ENCODE measurements at places on chromosomes 3 and 15.

DNA sequence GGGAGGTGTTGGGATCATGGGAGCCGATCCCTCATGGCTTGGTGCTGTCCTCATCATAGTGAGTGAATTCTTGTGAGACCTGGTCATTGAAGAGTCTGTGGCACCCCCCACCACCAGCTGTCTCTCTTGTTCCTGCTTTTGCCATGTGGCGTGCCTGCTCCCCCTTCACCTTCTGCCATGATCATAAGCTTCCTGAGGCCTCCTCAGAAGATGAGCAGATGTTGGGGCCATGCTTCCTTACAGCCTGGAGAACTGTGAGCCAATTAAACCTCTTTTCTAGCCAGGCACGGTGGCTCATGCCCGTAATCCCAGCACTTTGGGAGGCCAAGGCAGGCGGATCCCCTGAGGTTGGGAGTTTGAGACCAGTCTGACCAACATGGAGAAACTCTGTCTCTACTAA is 37.0 kb upstream of the CGNL1 start:
- DNase-seq = no peak

GRCh38 chr3:197673170-197673569 is 63.5 kb downstream of the RUBCN start:
- no peak for DNase-seq

DNA sequence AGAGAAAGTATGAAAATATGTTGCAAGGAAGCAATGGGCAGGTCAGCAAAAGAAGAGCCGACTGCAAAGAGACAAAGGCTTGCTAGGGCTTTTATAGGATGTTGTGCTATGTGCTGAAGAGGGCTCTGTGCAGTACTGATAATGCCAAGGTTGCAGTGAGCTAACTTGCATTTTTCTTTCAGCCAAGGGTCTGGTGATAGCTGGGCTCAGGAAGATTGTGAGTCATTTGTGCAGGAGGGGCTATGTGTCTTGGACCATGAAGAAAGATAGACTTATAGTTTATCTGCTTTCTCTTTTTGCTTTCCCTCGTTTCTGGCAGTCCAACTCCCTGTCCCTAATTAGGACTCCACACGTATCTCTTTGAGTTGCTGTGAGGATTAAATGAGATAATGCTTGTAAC is 64.5 kb upstream of the LRIG1 start:
- no peak for DNase-seq

GRCh38 chr3:141913150-141913811 is 36.8 kb downstream of the ATP1B3 start:
- DNase-seq = no peak

DNA sequence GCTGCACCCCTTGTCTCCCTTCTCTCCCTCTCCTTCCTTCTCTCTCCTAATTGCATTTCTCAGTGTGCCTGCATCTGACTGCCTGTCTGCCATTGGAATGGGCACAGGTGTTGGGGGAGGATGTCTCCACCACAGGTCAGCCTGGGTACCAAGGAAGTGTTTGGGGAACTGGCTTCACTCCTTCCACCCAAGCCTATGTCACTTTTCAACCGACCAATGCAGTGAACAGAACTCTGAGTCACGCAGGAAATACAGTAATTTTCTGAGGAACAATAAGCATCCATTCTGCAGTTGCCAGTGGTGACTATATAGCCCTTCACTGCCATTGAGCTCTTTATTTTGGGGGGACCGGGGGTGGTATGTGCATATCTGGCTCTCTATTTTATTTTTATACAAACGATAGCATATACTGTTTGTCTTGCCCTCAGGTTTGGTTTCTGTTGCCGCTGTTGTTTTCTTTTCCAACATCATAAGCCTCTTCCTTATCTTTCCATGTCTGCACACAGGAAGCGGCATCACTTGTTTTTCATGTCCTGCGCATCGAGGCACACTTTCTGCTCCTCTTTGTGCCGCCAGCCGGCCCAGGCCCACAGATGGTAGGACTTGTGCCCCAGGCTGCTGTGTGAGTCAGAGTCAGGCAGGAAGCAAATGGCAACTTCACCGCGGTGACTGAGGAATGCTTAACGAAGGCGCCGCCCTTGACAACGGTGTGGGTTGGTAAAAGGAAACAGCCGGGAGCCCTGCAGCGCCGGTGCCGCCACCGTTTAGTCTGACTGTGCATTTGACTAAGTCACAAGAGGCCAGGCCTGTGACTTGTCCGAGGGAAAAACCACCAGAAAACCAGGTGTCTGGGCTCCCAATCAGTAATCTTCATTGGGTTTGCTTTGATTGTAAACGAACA is 21.1 kb upstream of the CDCP1 start:
- DNase-seq = no peak

DNA sequence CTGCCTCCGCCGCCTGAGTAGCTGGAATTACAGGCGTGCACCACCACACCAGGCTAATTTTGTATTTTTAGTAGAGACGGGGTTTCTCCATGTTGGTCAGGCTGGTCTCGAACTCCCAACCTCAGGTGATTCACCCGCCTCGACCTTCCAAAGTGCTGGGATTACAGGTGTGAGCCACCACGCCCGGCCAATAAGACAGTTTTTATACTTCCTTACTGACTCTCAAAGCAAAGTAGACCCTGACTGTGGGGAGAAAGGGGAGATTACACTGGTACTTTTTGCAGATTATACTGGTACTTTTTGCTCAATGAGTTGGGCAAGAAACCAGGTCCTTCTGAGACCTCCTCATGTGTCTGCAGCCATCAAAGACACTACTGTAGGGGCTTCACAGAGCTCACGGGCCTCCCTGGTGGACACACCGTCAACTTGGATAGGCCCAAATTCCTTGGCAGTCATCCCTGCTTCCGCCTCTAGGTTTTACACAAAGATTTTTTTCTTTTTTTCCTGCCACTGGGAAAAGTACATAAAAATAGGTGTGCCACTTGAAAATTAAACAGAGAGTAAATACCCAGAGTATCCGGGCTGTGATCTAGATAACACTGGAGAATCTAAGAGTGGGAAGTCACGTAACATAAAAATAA is 143.3 kb upstream of the WNT5A start:
- DNase-seq = no peak

GRCh38 chr3:180755556-180755955 is 76.3 kb upstream of the CCDC39 start:
- DNase-seq = no peak

GRCh38 chr3:168249205-168249549 is 153.5 kb upstream of the GOLIM4 start:
- no peak for DNase-seq

- peak; percentile 8 for DNase-seq
Observed at GRCh38 chr15:58269455-58270414, 131.6 kb downstream of the AQP9 start.

GRCh38 chr3:34035775-34036174 is 237.3 kb downstream of the PDCD6IP start:
- no peak for DNase-seq

GRCh38 chr3:59374091-59374817 is 324.4 kb upstream of the CFAP20DC start:
- no peak for DNase-seq

DNA sequence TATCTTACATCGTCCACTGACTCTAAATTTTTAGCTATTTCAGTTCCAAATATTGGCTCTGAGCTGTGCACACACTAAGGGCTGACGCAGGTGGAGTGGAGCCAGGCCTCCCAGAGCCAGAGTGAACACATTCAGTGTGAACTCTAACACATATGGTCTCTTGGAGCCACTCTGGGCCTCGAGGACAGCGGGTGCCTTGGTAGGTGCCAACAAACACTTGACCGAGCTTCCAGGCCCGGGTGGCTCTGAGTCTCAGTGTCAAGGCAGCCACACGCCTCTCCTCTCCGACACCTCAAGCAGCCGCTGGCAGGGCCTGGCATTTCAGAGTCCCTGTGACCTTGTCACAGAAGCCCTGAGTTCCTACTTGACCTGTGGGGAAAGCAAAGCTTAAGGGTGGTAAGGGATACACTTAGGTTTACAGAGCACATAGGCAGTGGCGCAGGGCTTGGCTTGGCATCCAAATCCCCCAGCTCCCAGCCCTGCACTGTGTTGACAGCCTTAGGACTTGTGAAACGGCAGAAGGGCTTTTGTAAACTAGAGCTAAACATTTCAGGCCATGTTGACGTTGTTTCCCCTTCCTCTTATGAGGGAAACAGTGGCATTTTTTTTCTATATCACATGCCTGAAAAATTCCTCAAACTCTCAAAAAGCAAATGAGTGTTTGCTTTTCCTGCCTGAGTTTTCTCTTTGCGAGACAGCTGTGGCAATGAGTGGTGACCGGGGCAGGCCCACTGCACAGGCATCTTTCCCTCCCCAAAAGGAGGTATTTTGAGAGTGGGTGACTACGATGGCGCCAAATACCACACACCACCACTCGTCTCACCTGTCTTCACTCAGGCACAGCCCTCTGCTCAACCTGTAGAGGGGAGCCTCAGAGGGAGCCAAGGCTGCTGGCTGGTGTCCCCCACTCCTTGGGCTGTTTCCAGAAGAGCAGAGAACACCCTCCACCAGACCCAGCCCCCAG is 60.8 kb downstream of the DAPK2 start:
- no peak for DNase-seq

DNA sequence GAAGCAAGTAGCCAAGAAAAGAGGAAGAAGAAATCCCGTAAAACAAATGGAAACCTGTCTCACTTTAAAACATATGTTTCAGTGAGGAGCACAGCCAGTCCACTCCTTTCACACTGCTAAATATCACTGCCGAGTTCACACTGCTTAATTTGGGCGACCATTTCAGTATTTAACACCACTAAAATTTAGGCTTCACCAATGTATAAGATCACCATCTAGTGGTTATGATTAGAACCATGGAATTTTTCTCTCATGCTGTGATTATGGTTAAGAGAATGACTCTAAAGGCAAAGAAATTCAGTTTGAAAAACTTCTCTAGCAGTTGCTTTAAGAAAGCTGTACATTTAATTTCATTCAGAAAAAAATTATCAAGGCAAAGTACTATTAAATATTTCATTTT is 16.6 kb downstream of the SLC4A7 start:
- DNase-seq = no peak

GRCh38 chr15:60444289-60444912 is 34.5 kb downstream of the ICE2 start:
- no peak for DNase-seq

- no peak for DNase-seq
Observed at GRCh38 chr15:79195802-79196201, 86.7 kb upstream of the ANKRD34C start.

DNA sequence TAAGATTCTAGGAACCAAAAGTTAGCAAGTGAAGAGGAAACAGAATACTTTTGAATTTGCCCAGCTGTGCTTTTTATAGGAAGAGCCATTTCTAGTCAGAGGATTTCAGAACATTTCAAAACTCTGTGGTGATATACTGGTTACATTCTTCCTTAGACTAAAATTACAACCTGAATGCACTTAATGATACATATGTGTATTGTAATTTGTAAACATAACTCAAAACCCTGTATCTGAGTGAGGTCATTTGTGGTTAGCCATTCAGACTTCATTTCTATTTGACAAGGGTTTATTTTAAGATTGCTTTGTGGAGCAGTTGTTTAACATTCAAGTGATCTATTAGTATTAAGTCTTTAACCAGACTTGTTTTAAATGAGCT is 59.4 kb upstream of the TRIM71 start:
- DNase-seq = no peak

- DNase-seq = no peak
Observed at GRCh38 chr3:70387889-70388288, 75.5 kb upstream of the MDFIC2 start.

- no peak for DNase-seq
Observed at GRCh38 chr3:30753766-30754165, 140.7 kb downstream of the GADL1 start.

- no peak for DNase-seq
Observed at GRCh38 chr3:192212335-192212734, 515.0 kb downstream of the FGF12 start.

GRCh38 chr3:150682824-150683223 is 20.9 kb downstream of the ERICH6 start:
- no peak for DNase-seq

GRCh38 chr3:82386647-82387046 is 625.2 kb upstream of the GBE1 start:
- no peak for DNase-seq

GRCh38 chr15:76863693-76864092 is 41.4 kb downstream of the SCAPER start:
- no peak for DNase-seq

DNA sequence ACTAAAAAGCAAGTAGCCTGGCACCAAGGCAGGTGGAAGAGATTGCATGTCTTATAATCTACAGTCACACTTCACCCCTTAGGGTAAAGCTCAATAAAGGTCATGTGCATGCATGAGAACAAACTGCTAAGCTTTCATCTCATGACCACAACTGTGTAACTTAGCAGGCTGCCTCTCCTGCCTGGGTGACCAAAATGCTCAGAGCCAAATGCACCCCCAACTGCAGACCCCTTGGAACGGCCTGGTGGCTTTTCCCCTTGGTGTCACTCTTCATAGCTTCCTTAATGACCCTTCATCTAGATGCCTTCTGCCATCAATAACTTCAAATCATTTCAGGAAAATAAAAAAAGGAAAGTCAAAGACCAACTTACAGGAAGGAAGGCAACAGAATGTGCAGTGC is 88.1 kb downstream of the ADAMTS17 start:
- no peak for DNase-seq

DNA sequence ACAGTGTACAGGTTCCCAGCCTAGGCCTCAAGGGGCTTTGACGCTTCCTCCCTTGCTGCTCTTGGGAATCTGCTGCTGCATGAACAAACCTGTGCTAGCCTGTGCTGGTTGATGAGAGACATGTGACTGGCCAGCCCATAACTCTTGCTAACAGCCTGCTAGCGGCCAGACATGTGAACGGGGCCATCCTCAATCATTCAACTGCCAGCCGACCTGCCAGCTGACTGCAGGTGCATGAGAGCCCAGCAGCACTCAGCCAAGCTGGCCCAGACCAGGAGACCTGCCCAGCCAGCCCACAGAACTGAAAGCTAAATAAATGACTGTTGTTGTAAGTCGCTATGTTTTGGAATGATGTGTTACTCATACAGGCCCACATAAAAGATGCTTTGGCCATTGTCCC is 82.4 kb upstream of the DLG1 start:
- DNase-seq = peak; percentile 53

GRCh38 chr3:169147238-169148008 is 516.1 kb downstream of the MECOM start:
- no peak for DNase-seq

DNA sequence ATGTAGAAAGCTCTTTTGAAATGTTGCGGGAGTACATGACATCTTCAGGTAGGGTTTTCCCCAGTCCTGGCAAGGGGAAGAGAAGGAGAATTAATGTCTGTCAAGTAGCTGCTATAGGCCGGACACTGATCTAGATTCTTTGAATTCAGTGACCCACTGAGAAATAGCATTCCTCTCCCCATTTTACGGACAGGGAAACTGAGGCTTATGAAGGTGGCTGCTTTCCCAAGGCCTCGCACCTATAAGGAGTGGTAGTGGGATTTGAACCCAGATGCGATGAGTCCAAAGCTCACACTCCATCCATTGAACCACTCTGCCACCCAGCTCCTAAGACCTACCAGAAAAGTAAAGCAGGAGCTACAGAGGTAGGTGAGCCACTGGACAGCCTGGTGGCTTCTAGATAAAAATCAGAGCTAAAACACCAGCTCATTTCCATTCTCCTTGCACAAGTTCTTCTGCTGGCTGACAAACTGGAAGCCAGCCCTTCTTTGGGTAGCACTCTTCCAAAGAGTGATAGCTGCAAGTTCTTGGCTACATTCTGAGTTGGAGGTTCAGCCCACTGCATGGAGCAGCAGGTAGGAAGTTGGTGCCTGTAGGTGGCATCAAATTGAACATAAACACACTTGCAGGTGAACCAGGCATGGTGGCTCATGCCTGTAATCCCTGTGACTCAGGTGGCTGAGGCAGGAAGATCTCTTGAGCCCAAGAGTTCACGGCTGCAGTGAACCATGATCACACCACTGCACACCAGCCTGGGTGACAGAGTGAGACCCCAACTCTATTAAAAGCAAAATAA is 22.0 kb downstream of the ZNF710 start:
- no peak for DNase-seq

Measured in NCI-H187 treated with DMSO at 0.1 percent for 48 hours (cell line).